ENCODE measurements at places on chromosomes 6 and 20.

- no peak overlapping the region for H3K27ac ChIP-seq
- DNase-seq, result no peak
- no peak overlapping the region for H3K4me3 ChIP-seq
- no peaks in the 10 kb centered on the region for H3K27me3 ChIP-seq
These were observed 43.3 kb upstream of the EDN1 start for GRCh38 chr6:12246900-12247299.

GRCh38 chr6:16684896-16685554 is 76.2 kb downstream of the ATXN1 start:
- DNase-seq, result no peak
- H3K27ac ChIP-seq, result peak overlapping the region; percentile 84
- peaks cover 24% of the 10 kb centered on the region for H3K4me1 ChIP-seq
- H3K4me3 ChIP-seq, result no peak overlapping the region
- no peaks in the 10 kb centered on the region for H3K36me3 ChIP-seq
- no peaks in the 10 kb centered on the region for H3K27me3 ChIP-seq

- no peak for DNase-seq
- no peaks in the 10 kb centered on the region for H3K27me3 ChIP-seq
- H3K4me1 ChIP-seq, result no peaks in the 10 kb centered on the region
- no peak overlapping the region for H3K4me3 ChIP-seq
- H3K36me3 ChIP-seq, result no peaks in the 10 kb centered on the region
- H3K27ac ChIP-seq, result no peak overlapping the region
These were observed 12.5 kb downstream of the FAM184A start for GRCh38 chr6:119065955-119066354.

DNA sequence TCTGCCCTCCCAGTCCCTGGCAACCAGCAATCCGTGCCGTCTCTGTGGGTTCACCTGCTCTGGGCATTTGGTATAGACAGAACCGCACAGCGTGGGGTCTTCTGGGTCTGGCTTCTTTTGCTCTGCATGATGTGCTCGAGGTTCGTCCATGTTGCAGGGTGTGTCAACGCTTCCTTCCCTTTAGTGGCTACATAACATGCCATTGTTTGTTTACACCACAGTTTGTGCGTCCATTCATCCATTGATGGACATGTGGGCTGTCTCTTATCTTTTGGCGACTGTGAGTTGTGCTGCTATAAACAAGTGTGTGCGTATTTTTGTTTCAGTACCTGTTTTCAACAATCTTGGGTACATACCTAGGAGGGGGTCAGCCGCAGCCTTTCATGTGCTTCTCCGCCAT is 149.5 kb upstream of the RPS6KA2 start:
- DNase-seq, result no peak
- no peak overlapping the region for H3K27ac ChIP-seq
- no peak overlapping the region for H3K4me3 ChIP-seq
- no peaks in the 10 kb centered on the region for H3K36me3 ChIP-seq

DNA sequence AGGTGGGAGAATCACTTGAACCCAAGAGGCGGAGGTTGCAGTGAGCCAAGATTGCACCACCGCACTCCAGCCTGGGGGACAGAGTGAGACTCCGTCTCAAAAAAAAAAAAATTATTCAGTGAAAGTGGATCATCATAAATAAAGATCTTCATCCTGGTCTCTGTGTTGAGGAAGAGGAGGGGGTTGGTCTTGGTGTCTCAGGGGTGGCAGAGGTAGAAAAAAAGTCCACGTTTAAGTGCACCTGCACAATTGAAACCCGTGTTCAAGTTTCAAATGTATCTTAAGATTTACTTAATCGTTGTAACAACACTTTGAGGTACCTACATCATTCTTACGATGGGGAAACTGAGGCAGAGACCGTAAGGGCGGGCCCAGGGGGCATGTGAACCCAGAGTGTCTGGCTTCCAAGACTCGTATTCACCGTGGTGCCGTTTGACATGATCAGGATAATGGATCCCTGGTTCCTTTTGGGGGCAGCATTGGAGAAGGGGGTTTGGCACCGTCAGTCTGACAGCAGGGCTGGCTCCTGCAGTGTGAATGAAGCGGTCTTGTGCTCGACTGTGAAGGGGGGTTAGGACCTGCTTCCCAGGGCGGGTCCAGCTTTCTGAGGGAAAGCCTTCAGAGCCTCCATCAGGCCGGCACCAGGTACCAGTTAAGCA is 32.9 kb upstream of the ID1 start:
- H3K27me3 ChIP-seq, result no peaks in the 10 kb centered on the region
- H3K4me1 ChIP-seq, result peaks cover 47% of the 10 kb centered on the region
- peaks cover 8% of the 10 kb centered on the region for H3K36me3 ChIP-seq
- peak overlapping the region; percentile 94 for H3K27ac ChIP-seq

DNA sequence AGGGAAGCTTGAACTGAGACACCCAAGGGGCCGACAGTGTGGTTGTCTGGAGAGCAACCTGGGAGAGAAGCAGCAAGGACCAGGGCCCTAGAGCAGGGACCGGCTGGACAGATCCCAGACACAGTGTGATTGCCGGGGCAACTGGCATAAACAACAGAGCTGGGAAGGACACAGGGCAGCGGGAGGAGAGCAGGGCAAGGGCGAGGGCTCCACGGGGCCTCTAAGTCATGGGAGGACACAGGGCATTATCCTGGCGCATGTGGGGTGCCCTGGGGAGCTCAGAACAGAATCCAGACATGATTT is 31.1 kb upstream of the CCR6 start:
- no peak overlapping the region for H3K27ac ChIP-seq
- no peaks in the 10 kb centered on the region for H3K27me3 ChIP-seq
- H3K4me3 ChIP-seq, result no peak overlapping the region
- H3K4me1 ChIP-seq, result no peaks in the 10 kb centered on the region
- no peaks in the 10 kb centered on the region for H3K36me3 ChIP-seq

DNA sequence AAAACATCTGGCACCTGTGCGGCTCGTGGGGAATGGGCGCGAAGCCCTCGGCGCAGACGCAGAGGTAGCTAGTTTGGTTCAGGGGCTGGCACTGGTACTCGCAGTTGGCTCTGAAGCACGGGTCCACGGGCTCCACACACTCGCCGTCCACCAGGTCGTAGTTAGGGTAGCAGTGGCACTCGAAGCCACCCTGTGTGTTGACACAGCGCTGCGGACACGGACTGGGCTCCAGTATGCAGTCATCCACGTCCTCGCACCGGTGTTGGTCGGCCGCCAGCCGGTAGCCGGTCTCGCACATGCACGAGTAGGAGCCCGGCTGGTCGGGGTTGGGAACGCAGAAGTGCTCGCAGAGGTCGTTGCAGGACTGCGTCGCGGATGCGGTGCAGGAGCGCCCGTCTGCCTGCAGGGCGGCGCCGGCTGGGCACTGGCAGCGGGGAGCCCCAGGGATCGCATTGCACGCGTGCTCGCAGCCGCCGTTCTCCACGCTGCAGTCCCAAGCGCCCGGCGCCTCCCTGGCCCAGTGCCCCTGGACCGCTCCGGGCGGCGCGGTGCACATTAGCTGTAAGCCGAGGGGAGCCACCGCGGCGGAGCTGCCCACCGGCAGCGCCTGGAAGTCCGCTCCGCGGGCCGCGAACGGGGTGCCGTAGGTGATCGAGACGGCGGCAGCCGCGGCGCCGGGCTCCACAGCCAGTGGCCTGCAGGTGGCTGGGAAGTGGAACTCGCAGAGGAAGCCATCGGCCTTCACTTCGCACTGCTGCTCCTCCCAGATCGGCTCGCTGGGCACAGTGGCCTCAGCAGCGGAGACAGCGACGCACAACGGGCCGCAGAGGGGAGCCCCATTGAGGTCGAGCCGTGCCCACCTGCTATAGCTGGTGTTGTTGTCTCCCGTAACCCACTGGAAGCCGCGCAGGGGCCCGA is 930 bp downstream of the THBD start:
- no peaks in the 10 kb centered on the region for H3K27me3 ChIP-seq
- peaks cover 28% of the 10 kb centered on the region for H3K4me1 ChIP-seq
- DNase-seq, result no peak
- H3K27ac ChIP-seq, result peak overlapping the region; percentile 96
- H3K4me3 ChIP-seq, result peak overlapping the region; percentile 67

- no peaks in the 10 kb centered on the region for H3K36me3 ChIP-seq
- DNase-seq, result no peak
- H3K27ac ChIP-seq, result no peak overlapping the region
- no peaks in the 10 kb centered on the region for H3K27me3 ChIP-seq
These were observed 26.4 kb downstream of the GDAP1L1 start for GRCh38 chr20:44273231-44274215.

DNA sequence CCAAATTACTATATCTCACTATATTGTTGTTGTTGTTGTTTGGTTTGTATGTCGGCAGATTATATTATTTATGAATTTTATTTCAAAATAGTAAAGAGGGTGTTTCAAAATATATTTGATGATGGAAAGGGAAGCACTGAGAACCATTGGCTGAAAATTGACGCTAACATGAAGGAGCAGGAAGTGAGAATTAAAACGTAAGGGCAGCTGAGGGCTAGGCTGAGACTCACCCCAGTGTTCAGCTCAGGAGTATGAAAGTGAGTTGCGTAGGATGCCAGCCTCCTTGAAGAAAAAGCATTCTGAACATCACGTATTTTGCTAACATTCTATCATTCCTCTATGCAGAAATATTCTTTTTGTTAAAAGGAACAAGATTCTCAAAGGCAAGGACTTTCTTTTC is 10.7 kb upstream of the IPCEF1 start:
- H3K27me3 ChIP-seq, result no peaks in the 10 kb centered on the region
- H3K27ac ChIP-seq, result no peak overlapping the region
- no peak overlapping the region for H3K4me3 ChIP-seq
- no peaks in the 10 kb centered on the region for H3K36me3 ChIP-seq

DNA sequence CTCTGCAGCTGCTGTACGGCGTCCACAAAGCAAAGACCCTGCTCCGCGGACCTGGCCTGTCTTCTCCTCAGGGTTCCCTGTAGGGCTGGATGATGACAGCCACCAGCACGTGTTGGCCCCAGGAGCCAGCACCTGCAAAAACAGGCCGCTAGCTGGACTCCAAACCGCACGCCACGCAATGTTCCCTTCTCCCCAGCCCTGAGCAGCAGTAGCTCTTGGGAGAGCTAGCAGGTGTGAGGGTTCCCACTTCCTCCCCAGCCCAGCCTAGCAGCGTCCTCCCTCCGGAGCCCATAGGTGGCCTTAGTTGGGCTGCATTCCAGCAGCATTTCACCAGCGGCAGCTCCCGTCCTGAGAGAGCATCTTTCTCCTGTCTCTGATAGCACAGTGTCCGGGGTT is 42.3 kb downstream of the DACT2 start:
- H3K36me3 ChIP-seq, result no peaks in the 10 kb centered on the region
- no peak for DNase-seq
- H3K4me1 ChIP-seq, result no peaks in the 10 kb centered on the region
- no peak overlapping the region for H3K27ac ChIP-seq

DNA sequence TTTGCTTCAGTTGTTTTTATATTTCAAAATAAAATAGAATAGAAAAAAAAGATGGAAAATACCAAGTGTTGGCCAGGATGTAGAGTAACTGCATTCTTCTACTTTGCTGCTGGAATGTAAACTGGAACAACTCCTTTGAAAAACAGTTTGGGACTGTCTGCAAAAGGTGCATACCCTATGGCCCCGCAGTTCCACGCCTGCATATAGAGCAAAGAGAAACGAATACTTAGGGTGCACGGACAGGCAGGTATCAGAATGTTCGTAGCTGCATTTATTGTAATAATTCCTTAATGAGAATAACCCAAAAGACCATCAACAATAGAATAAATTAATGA is 603 bp upstream of the RAB23 start:
- peak overlapping the region; percentile 90 for H3K27ac ChIP-seq
- no peak for DNase-seq
- peak overlapping the region; percentile 92 for H3K4me3 ChIP-seq
- H3K36me3 ChIP-seq, result no peaks in the 10 kb centered on the region
- peaks cover 17% of the 10 kb centered on the region for H3K4me1 ChIP-seq

DNA sequence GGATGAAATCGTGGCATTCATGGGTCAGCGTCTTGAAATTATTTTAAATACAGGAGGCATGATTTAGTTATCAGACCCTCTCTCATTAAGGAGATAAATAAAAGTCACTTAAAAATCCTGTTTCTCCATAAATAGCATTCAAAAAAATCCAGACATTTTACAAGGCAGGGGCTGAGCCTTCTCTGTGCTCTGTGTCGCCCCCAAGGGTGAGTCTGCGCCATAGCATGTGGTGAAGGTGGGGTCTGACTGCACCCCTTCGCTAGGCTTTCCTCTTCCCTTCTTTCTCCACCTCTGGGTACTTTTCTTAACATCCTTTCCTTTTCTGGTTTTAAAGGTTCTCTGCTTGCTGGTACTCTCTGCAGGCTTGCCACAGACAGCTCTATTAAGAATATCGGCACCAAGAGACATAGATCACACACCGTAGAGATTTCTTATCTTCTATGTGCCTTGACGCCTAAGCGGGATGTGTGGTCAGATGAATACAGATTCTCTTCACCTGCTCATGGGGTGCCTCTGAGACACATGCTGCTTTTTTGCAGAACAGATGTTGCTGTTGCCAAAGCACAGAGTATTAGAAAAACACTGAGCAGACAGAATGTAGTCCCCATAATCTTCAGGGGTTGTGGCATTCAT is 20.1 kb upstream of the FAM209A start:
- H3K27me3 ChIP-seq, result no peaks in the 10 kb centered on the region
- no peak overlapping the region for H3K27ac ChIP-seq
- H3K4me1 ChIP-seq, result no peaks in the 10 kb centered on the region
- no peak for DNase-seq
- no peak overlapping the region for H3K4me3 ChIP-seq
